ENCODE measurements at places on chromosomes 6 and 20.

GRCh38 chr6:56767892-56768531 is 125.3 kb upstream of the DST start:
- DNase-seq, result no peak

DNA sequence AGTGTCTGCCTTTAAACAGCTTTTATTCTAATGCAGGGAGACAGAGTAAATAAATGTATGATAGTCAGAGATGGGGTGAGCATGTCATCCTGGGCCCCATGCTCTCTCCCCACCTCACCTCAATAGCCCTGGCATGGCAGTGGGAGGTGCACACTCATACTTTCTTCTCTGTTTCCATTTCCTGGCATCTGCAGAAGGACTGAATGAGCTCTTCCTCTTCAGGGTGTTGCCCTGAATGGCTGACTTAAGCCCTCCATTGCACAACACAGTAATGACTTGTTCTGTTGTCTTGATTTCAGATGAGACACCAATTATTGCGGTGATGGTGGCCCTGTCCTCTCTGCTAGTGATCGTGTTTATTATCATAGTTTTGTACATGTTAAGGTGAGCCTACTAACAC is 57.0 kb upstream of the GNRH2 start:
- peak; percentile 71 for DNase-seq

- DNase-seq, result peak; percentile 87
These were observed 11.7 kb upstream of the FAM83C start for GRCh38 chr20:35303735-35304491.

DNA sequence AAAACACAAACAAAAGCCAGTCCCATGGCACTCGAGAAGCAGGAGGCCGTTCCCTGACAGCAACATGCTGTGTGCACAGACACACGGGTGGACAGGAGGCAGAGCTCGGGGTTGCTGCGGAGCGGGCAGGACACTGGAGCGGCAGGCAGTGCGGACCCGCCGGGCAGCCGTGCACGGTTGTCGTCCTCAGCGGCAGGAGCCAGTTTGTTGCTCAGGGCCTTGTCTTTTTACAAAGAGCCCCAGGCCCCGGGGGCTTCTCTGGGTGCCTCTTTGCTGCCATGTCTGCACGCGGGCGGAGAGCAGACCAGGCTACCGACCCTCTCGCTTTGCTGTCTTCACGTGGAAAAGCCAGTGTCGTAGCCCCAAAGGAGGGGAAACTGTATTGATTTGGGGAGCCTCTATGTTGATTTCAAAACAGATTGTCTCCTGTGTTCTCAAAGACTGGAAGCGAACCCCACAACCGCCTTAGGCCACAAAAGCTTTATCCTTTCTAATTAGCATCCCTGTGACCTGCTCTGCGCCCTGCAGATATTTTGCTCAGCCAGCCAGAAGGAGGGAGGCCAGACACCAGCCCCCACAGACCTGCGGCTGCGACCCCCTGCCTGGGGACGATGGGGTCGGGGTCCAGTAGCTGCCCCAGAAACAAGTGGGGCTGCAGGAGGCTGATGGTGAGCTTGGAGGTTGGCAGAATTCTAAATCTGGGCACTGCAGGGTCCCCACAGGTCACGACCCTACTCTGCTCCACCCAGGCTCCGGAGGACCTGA is 50.2 kb downstream of the ERMARD start:
- DNase-seq, result no peak

GRCh38 chr6:137938770-137939379 is 71.8 kb downstream of the TNFAIP3 start:
- no peak for DNase-seq
